ENCODE measurements at places on chromosomes 7 and 10. TPM values are rescaled to one million over a fixed set of nuclear protein-coding genes. Genes with fewer than 3 reads are reported as not detected.

Gene ACBD5
- 17.2 TPM for total RNA-seq

Gene PON1
- not detected for total RNA-seq

Gene GPR26
- not detected for total RNA-seq

- no peak overlapping the region for H3K27ac ChIP-seq
- DNase-seq: no peak
- no peaks in the 10 kb centered on the region for H3K27me3 ChIP-seq
These were observed 21.8 kb upstream of the SLC26A3 start for GRCh38 chr7:107824858-107825257.

DNA sequence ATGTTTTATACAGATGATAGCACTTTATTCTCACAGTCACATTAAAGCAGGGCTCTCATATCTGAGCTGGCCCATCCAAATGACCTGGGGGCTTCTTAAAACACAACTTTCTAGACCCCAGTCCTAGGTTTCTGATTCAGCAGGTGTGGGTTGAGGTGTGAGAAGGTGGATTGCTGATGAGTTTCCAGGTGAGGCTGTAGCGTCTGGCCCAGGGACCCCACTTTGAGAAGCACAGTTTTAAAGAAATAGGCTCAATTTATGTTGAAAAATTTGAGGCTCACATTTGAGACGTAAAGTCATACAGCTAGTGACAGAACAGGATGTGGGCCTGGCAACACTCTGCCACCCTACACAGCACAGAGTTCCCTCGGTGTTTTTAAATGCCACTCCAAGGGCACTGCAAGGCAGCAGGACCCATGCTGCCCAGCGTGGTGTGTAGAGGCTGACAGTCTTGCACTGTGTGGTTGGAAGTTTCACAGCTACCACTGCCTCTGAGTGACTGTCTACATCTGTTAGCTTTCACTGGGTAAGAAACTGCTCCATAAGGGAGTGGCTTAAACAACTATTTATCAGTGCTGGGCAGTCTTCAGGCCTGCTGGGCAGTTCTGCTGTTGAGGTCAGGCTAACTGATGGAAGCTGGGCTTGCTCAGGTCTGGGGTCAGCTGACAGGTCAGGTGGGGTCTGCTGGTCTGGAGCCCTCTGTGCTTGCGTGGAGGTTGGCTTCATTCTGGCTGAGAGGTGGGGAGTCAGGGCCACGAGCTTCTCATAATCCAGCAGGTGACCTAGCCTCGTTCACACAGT lies 319.7 kb downstream of the CXCL12 start:
- no peaks in the 10 kb centered on the region for H3K4me1 ChIP-seq
- no peak for DNase-seq
- H3K36me3 ChIP-seq: no peaks in the 10 kb centered on the region
- H3K4me3 ChIP-seq: no peak overlapping the region
- H3K27me3 ChIP-seq: peaks cover 17% of the 10 kb centered on the region

DNA sequence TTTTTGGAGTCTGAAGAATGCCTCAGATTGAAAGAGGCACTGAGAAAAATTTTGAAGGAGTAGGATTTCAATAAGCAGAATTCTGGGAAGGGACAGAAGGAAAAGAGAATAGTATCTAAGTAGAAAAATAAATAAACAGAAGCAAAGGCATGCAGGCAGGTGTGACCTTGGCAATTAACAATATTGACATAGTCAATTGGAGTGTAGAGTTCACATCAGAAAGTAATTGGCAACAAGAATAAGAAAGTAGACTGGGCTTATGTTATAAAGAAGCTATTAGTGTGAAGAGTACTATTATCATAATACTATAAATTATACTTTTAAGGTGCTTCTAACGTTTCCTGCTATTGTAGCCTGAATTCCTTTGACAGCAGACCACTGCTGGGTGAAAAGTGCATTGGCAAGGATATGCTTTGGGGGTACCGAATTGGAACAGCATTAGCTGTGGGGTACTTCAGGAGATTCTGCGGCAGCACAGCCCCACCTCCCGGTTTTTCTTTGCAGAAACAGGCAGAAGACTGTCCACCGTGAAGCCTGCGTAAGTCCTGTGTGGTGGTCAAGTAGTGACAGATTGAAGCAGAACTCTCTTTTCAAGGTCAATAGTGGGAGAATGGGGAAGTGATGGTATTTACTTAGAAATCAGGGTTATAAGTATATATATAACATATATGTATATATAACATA lies 357.0 kb downstream of the THSD7A start:
- no peak overlapping the region for H3K4me3 ChIP-seq
- H3K27ac ChIP-seq: no peak overlapping the region
- no peaks in the 10 kb centered on the region for H3K4me1 ChIP-seq
- no peaks in the 10 kb centered on the region for H3K27me3 ChIP-seq
- H3K36me3 ChIP-seq: no peaks in the 10 kb centered on the region

GRCh38 chr7:80089366-80089765 lies 45.3 kb upstream of the GNAI1 start:
- H3K27ac ChIP-seq: no peak overlapping the region
- H3K36me3 ChIP-seq: no peaks in the 10 kb centered on the region
- H3K4me1 ChIP-seq: peaks cover 18% of the 10 kb centered on the region
- no peak for DNase-seq
- no peaks in the 10 kb centered on the region for H3K27me3 ChIP-seq
- no peak overlapping the region for H3K4me3 ChIP-seq
